ENCODE measurements at places on chromosomes 4 and X. TPM values are rescaled to one million over a fixed set of nuclear protein-coding genes. Genes with fewer than 3 reads are reported as not detected.
A peak's percentile ranks its signal among the peaks of the same experiment; 100 is the strongest.

- peaks cover 8% of the 10 kb centered on the region for H3K4me1 ChIP-seq
- no peak overlapping the region for H3K4me3 ChIP-seq
- no peaks in the 10 kb centered on the region for H3K36me3 ChIP-seq
Observed at GRCh38 chr4:147773261-147774184, 41.6 kb downstream of the ARHGAP10 start.

- DNase-seq: no peak
- H3K4me3 ChIP-seq: no peak overlapping the region
- H3K27ac ChIP-seq: no peak overlapping the region
Observed at GRCh38 chr4:7393601-7394575, 40.8 kb downstream of the PSAPL1 start.

- DNase-seq: no peak
- peaks cover 4% of the 10 kb centered on the region for H3K36me3 ChIP-seq
- peaks cover 11% of the 10 kb centered on the region for H3K4me1 ChIP-seq
- H3K27me3 ChIP-seq: no peaks in the 10 kb centered on the region
- H3K27ac ChIP-seq: no peak overlapping the region
Observed at GRCh38 chrX:21840193-21840545, 752 bp downstream of the MBTPS2 start.

GRCh38 chr4:153207567-153207966 is 3.3 kb downstream of the TRIM2 start:
- DNase-seq: peak; percentile 42
- H3K4me3 ChIP-seq: no peak overlapping the region
- peaks cover 5% of the 10 kb centered on the region for H3K27me3 ChIP-seq
- H3K36me3 ChIP-seq: peaks cover 30% of the 10 kb centered on the region
- H3K4me1 ChIP-seq: peaks cover 60% of the 10 kb centered on the region

DNA sequence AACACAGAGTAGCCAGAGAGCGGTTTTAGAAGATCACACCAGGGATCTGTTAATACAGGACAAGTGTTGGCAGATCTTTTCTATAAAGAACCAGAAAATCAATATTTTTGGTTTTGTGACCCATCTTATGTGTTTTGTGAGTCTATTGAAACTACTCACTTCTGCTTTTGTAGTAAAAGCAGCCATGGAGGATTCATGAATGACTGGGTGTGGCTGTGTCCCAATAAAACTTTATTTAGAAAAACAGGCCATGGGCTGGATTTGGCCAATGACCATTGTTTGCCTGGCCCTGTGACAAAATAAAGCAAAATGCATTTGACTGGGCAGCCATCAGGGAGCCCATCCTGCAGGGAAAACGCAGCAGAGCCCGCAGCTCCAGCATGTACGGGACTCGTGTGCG is 99.9 kb upstream of the ADRA2C start:
- no peak overlapping the region for H3K27ac ChIP-seq
- no peak overlapping the region for H3K4me3 ChIP-seq
- DNase-seq: no peak
- H3K4me1 ChIP-seq: no peaks in the 10 kb centered on the region
- H3K36me3 ChIP-seq: 0 out of 2 replicates have a peak, but pooled peaks cover 3% of the 10 kb centered on the region

- no peaks in the 10 kb centered on the region for H3K36me3 ChIP-seq
- no peaks in the 10 kb centered on the region for H3K27me3 ChIP-seq
- peaks cover 31% of the 10 kb centered on the region for H3K4me1 ChIP-seq
- DNase-seq: no peak
- peak overlapping the region; percentile 62 for H3K4me3 ChIP-seq
Observed at GRCh38 chrX:51456814-51457213, 39.6 kb downstream of the NUDT11 start.

GRCh38 chr4:47499700-47500099 is 14.6 kb downstream of the ATP10D start:
- H3K4me3 ChIP-seq: no peak overlapping the region
- DNase-seq: no peak
- no peaks in the 10 kb centered on the region for H3K36me3 ChIP-seq
- no peaks in the 10 kb centered on the region for H3K27me3 ChIP-seq

- no peak for DNase-seq
- H3K27ac ChIP-seq: no peak overlapping the region
- H3K4me1 ChIP-seq: peaks cover 14% of the 10 kb centered on the region
- peaks cover 8% of the 10 kb centered on the region for H3K36me3 ChIP-seq
Observed at GRCh38 chr4:135412213-135412612, 1210.6 kb upstream of the PABPC4L start.

DNA sequence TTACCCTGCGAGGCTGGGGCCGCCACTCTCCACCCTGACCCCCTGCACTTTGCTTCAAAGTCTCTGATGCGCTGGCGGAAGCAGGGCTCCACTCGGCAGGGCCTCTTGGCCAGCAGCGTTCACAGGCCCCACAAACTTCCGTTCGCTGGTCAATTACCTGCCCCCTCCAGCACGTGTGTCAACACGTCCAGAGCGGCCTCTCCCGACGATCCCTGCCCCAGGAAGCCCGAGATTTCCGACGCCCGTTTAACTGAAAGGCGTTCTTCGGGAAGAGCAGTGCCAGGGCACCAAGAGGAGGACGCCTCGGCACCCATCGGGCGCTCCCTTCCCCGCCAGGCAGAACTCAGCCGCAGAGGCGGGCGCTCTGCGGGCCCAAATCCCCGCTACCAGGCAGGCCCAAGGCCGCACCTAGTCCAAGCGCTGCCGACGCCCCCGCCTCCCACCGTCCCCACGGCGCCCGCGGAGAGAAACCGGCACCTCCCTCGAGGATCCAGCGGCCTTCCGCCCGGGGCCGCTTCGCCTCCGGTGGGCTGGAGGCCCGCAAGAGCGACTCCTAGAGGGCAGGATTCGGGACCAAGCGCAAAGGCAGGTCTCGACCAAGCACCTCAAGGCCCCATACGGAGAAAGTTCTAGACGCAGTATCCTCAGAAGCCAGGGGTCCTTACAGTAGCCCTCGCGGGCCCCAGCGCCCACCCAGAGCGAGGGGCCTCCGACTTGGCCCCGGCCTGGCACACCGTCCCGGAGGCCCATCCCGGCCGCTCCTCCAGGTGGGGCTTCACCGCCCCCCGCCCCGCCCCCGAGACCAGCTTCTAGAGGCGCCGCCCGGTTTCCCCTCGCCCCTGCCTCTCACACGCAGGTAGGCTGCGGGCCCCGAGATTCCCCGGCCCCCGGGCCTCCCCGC is 586 bp downstream of the BCAP31 start:
- peaks cover 18% of the 10 kb centered on the region for H3K4me1 ChIP-seq
- H3K36me3 ChIP-seq: peaks cover 27% of the 10 kb centered on the region
- H3K27me3 ChIP-seq: no peaks in the 10 kb centered on the region
- 0 out of 2 replicates have a peak overlapping the region, but pooled peaks have one; percentile 11 for H3K27ac ChIP-seq
- H3K4me3 ChIP-seq: peak overlapping the region; percentile 77

DNA sequence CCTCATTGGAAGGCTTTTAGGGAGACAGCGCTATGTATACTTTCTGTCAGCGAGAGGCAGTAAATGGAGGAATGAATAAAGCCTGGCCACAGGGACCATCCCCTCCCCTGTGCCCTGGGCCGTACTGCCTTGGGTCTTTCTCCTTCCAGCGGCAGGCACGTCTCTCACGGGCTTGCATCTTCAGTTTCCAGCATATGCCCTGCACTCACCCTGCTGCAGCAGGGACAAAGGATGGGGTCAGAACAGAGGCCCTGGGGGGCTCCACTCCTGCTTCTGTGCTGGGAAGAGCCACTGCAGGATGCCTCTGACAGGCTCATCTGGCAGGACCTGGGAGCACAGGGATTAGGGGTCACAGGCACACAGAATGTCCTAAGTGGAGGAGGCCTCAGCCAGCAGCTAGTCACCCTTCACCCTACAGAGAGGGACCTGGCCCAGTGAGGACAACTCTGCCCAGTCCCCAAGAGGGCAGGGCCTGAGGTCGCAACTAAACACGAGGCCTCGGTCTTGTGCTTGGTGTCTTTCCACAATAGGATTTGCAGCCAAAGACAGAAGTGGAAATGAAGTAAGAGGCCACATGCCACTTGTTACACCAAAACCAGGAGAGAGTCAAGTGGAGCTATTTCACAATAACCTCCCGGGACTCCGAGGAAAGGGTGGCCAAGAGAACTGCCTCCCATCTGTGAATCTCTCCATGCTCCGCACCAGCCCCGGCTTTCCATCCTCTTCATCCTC is 150.8 kb downstream of the AFAP1 start:
- no peak for DNase-seq
- no peak overlapping the region for H3K27ac ChIP-seq
- H3K36me3 ChIP-seq: peaks cover 14% of the 10 kb centered on the region
- no peaks in the 10 kb centered on the region for H3K27me3 ChIP-seq
- no peak overlapping the region for H3K4me3 ChIP-seq
- H3K4me1 ChIP-seq: no peaks in the 10 kb centered on the region

GRCh38 chr4:81648576-81649275 is 177.0 kb upstream of the RASGEF1B start:
- no peak for DNase-seq
- peaks cover 96% of the 10 kb centered on the region for H3K27me3 ChIP-seq
- H3K27ac ChIP-seq: no peak overlapping the region

- H3K27me3 ChIP-seq: no peaks in the 10 kb centered on the region
- no peak overlapping the region for H3K27ac ChIP-seq
- no peaks in the 10 kb centered on the region for H3K4me1 ChIP-seq
- H3K36me3 ChIP-seq: no peaks in the 10 kb centered on the region
- DNase-seq: no peak
- no peak overlapping the region for H3K4me3 ChIP-seq
Observed at GRCh38 chr4:108484187-108484586, 136.2 kb upstream of the RPL34 start.

GRCh38 chr4:25310803-25311166 is 1.8 kb upstream of the ZCCHC4 start:
- H3K27me3 ChIP-seq: no peaks in the 10 kb centered on the region
- peaks cover 11% of the 10 kb centered on the region for H3K4me1 ChIP-seq
- peaks cover 6% of the 10 kb centered on the region for H3K36me3 ChIP-seq
- no peak overlapping the region for H3K4me3 ChIP-seq
- DNase-seq: no peak

DNA sequence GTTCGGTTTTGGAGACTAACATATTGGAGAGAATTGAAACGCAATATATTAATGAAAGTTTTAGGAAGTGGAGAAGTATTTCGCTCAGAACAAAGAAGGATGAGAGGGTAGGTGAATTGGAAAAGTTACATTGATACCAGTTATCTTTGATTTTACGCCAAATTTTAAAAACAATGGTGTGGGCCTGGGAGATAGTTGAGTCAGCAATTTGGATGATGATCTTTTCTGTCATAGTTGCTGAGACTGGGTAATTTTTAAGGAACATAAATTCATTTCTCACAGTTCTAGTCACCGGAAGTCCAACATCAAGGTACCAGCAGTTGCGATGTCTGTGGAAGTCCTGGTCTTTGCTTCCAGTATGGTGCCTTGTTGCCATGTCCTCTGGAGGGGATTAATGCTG is 644.8 kb upstream of the LCORL start:
- H3K27me3 ChIP-seq: no peaks in the 10 kb centered on the region
- peaks cover 6% of the 10 kb centered on the region for H3K36me3 ChIP-seq

- DNase-seq: no peak
- H3K4me1 ChIP-seq: peaks cover 39% of the 10 kb centered on the region
- no peak overlapping the region for H3K27ac ChIP-seq
- no peak overlapping the region for H3K4me3 ChIP-seq
Observed at GRCh38 chr4:113288696-113289095, 239.2 kb downstream of the ANK2 start.

DNA sequence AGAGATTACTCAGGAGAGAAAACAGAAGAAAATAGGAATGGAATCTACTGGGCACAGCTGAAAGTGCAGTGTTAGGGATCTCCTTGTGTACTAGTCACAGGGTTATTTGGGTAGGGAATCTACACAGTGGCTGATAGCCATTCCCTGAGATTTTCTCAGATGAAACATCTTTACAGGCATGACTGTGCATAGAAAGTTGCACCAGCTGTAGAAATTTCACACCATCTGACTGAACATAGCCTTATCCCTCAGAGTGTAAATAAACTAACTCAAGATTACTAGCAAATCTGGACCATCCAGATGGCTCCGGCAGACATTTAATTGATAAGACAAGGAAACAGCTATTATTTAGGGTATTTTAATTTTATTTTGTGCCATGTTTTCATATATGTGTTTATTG is 2053.5 kb upstream of the TENM3 start:
- no peak overlapping the region for H3K27ac ChIP-seq
- H3K4me1 ChIP-seq: no peaks in the 10 kb centered on the region
- H3K36me3 ChIP-seq: no peaks in the 10 kb centered on the region
- H3K27me3 ChIP-seq: no peaks in the 10 kb centered on the region
- DNase-seq: no peak
- no peak overlapping the region for H3K4me3 ChIP-seq

- H3K27me3 ChIP-seq: no peaks in the 10 kb centered on the region
- no peak overlapping the region for H3K27ac ChIP-seq
- H3K4me3 ChIP-seq: no peak overlapping the region
Observed at GRCh38 chr4:16598597-16599206, 299.7 kb downstream of the LDB2 start.

- no peak overlapping the region for H3K27ac ChIP-seq
- H3K27me3 ChIP-seq: no peaks in the 10 kb centered on the region
- no peak for DNase-seq
Observed at GRCh38 chr4:74006009-74006476, 7.6 kb upstream of the CXCL5 start.

GRCh38 chrX:51899741-51900140 is 6.3 kb downstream of the MAGED1 start:
- peaks cover 3% of the 10 kb centered on the region for H3K4me1 ChIP-seq
- H3K27ac ChIP-seq: no peak overlapping the region
- H3K4me3 ChIP-seq: no peak overlapping the region
- DNase-seq: no peak
- no peaks in the 10 kb centered on the region for H3K27me3 ChIP-seq
- peaks cover 58% of the 10 kb centered on the region for H3K36me3 ChIP-seq

- H3K4me1 ChIP-seq: peaks cover 11% of the 10 kb centered on the region
- no peak overlapping the region for H3K27ac ChIP-seq
- DNase-seq: no peak
- no peak overlapping the region for H3K4me3 ChIP-seq
- H3K27me3 ChIP-seq: no peaks in the 10 kb centered on the region
Observed at GRCh38 chr4:6724421-6725111, 8.6 kb downstream of the BLOC1S4 start.

- peaks cover 54% of the 10 kb centered on the region for H3K36me3 ChIP-seq
- peaks cover 2% of the 10 kb centered on the region for H3K4me1 ChIP-seq
- H3K27me3 ChIP-seq: peaks cover 55% of the 10 kb centered on the region
- H3K4me3 ChIP-seq: no peak overlapping the region
- DNase-seq: no peak
Observed at GRCh38 chr4:1255151-1255550, 6.2 kb upstream of the CTBP1 start.

- H3K27me3 ChIP-seq: no peaks in the 10 kb centered on the region
- H3K4me1 ChIP-seq: peaks cover under 1% of the 10 kb centered on the region
- no peaks in the 10 kb centered on the region for H3K36me3 ChIP-seq
- no peak overlapping the region for H3K4me3 ChIP-seq
- H3K27ac ChIP-seq: no peak overlapping the region
- DNase-seq: no peak
Observed at GRCh38 chrX:134752558-134752957, 94.3 kb upstream of the PLAC1 start.

GRCh38 chr4:119648398-119648797 is 19.8 kb upstream of the PDE5A start:
- H3K4me3 ChIP-seq: no peak overlapping the region
- no peaks in the 10 kb centered on the region for H3K4me1 ChIP-seq
- peaks cover 8% of the 10 kb centered on the region for H3K27me3 ChIP-seq
- no peaks in the 10 kb centered on the region for H3K36me3 ChIP-seq
- H3K27ac ChIP-seq: no peak overlapping the region

GRCh38 chr4:7656244-7656800 is 221.6 kb upstream of the PSAPL1 start:
- no peak for DNase-seq
- no peak overlapping the region for H3K4me3 ChIP-seq
- H3K27ac ChIP-seq: no peak overlapping the region
- H3K4me1 ChIP-seq: peaks cover 23% of the 10 kb centered on the region
- H3K36me3 ChIP-seq: no peaks in the 10 kb centered on the region

IL13RA1 gene
- total RNA-seq: 11.1 TPM

CCKAR gene
- not detected for total RNA-seq

NWD2 gene
- not detected for total RNA-seq

KIF4A gene
- 34.9 TPM for total RNA-seq

MAGEA12 gene
- 0.57 TPM for total RNA-seq

VEGFC gene
- total RNA-seq: 0.61 TPM

PASD1 gene
- not detected for total RNA-seq

PRR27 gene
- not detected for total RNA-seq

CLIC2 gene
- total RNA-seq: 0.66 TPM

ODAPH gene
- not detected for total RNA-seq

Measured in WTC11 (cell line).